ENCODE measurements at places on chromosomes 16 and 17.
A peak's percentile ranks its signal among the peaks of the same experiment; 100 is the strongest.

- no peak for DNase-seq
Measured at GRCh38 chr16:84138500-84138823, 6.5 kb downstream of the HSDL1 start.

DNA sequence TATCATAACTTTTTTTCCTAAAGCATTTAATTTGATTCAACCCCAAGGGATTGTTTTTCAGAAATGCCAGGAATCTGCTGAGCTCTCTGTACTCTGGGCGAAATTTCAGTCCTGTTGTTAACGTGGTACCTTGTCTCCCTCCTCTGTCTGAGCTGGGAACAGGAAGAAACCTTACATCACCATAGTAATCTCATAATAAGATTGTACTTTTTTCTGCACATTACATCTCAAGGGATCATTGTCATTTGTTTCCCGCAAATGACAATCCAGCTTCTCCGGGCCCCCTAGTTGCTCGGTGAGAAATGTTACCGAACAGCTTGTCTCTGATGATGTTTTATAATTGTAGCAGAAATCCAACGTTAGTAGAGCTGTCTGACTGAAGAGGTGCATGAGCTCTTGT is 152.7 kb upstream of the ERCC4 start:
- peak; percentile 4 for DNase-seq

DNA sequence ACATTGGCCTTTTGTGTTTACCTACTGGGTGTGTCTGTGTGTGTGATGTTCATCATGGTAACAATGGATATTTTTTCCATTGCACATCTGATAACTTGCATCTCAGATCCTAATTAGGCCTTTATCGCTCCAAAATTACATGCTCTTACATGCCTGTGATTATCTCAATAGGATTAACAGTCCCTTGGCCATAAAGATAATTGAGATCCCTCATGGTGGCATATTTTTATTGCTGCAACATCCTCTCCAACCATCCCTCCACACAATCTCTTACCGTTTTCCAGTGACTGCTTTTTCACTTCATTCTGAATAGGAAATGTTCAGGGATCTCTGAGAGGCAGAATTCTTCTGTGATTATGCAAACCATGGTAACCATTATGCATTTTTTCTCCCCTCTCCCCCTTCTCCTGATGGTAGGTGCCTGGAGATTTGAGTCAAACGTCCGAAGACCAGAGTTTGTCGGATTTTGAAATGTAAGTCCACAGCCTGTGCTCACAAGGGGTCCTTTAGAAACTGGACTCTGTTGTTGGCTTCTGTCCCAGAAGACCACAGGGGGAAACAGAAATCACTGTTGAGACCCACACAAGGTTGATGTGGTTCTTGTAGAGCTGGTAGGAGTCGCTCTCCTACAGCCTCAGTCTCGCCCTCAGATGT is 405.5 kb downstream of the CPPED1 start:
- no peak for DNase-seq

DNA sequence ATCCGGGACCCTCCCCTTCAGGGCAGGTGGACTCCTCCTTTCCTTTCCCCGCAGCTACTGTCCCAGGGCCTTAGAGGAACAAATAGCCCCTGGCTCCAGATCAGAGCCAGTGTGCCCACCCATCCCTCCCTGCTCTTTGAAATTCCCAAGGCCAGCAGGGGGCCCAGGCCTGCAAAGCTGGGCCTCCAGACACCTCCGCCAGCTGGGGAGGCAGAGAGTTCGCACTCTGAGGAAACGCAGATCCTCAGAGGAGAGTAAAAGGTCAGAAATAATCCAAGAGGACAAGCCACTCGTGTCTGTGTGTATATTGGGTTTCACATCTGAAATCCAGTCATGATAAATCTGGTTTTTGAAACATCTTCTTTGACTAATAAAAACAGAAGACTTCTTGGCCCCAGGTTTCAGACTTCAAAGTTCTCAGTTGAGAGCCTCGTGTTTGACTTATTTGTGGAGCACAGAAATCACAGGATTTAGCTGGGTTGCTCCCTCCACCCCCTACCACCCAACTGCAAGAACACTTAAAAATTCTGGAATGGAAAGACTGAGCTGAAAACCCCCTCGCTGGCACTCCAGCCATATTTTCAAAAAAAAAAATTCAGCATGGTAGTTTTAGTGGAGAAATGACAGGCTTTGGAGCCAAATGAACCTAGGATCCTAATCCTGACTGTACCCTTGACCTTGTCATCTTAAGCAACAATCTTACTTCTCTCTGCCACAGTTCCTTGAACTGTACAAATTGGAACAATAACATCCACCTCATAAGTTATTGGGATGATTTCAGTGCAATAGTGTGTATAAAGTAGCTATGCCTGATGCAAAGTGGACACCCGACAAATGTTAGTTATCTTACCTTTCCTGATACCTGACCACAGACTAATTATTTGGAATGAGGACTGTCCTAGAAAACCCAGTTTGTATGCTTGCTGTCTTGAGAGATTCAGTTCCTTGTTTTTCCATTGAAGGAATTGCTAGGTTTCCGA is 44.5 kb upstream of the TBX2 start:
- no peak for DNase-seq

DNA sequence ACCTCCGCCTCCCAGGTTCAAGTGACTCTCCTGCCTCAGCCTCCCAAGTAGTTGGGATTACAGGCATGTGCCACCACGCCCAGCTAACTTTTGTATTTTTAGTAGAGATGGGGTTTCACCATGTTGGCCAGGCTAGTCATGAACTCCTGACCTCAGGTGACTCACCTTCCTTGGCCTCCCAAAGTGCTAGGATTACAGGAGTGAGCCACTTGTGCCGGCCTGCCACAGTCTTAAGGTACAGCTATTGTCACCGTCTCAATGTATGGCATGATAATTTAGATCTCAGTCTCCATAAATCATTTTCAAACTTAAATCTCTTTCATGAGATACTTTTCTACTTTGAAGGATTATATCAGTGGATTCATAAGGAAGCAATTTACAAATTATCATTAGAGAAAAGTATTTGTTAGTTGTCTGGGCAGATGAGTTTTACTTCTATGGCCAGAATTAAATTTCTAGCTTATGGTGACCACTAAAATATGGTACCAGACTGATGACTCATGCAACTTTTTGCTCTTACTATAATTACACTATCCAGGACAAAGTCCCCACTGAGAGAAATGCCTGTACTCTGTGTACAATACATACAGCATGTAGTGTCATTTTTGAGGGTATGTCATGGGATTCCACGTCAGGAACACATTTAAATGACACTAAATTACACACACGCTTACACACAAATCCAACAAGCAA is 1230.3 kb upstream of the GOT2 start:
- DNase-seq: no peak

DNA sequence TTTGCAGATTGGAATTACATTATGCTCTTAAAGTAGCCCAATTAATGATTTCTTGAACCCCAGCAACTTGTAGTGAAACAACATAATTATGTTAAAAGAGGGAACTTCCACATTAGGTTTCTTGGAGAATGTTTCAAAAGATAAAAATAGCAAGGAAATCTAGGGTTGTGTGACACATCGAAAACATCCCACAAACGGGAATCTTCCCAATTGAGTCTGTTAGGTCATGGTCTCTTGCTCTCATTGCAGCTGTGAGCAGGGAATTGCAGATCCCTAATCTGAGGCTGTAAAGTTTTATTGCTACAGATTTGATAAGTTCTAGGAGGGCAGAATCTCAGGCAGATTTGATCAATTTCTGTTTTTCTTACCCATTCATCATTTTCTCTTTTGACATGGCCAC is 6.7 kb upstream of the LPO start:
- no peak for DNase-seq

- no peak for DNase-seq
Measured at GRCh38 chr16:65176603-65177002, 54.7 kb upstream of the CDH11 start.

DNA sequence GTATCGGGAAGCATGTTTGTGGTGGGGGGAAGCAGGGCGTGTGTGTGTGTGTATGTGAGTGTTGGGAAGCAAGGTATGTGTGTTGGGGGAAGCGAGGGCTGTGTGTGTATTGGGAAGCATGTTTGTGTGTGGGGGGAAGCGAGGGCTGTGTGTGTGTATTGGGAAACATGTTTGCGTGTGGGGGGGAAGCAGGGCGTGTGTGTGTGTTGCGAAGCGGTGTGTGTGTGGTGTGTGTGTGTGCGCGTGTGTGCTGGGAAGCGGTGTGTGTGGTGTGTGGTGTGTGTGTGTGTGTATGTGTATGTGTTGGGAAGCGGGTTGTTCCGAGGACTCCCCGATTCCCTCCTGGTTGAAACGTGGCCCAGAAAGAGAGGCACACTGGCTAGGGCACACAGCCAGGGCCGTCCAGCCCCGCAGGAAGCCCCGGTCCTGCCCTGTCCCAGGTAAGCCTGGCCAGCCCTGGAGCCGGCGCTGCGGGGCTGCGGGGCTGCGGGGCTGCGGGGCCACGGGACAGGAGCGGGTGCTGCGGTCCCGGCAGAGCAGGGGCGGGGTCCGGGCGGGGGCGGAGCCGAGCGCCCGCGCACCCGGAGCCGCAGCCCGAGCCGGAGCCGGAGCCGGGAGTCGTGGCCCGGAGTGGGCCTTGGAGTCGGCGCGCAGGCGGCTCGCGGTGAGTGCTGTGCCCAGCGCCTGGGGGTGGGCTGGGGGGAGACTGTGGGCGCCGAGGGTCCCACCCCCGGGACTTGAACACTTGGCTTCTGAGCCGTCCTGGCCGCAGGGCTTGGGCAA is at the start of gene NOD2:
Gene NOD2, plus strand, starts transcription at position 608 of the 783 bp plus-strand sequence. CDS start 5,890 bp downstream, outside the sequence.
- no peak for DNase-seq

GRCh38 chr16:68283346-68283745 is 19.0 kb downstream of the SLC7A6 start:
- no peak for DNase-seq

- no peak for DNase-seq
Measured at GRCh38 chr17:30780343-30780742, 44.1 kb downstream of the CRLF3 start.

- no peak for DNase-seq
Measured at GRCh38 chr17:62652251-62653001, 25.0 kb downstream of the MRC2 start.

GRCh38 chr17:6708357-6708961 is 4.7 kb downstream of the SLC13A5 start:
- DNase-seq: no peak

- DNase-seq: peak; percentile 50
Measured at GRCh38 chr16:86286991-86287663, 223.2 kb upstream of the FOXF1 start.

GRCh38 chr17:32873114-32873513 is 3.8 kb downstream of the MYO1D start:
- DNase-seq: no peak

DNA sequence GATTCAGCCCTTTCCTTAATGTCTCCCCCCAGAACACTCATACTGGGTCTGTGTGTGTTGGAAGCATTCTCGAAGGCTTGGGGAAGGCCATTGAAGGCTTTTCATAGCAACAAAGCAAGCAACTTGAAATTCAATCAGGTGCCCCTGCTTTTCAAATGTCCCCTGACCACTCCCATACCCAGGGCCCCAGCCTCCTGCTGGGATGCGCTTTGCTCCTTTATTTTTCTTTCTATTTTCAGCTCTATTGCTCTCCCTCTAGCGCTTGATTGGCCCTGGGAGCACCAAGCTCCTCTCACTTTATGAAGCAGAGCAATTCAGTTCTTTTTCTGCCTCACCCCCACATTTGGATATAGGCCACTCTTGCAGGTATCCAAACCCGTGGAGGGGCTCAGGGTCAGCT is 92.0 kb downstream of the WSCD1 start:
- no peak for DNase-seq

DNA sequence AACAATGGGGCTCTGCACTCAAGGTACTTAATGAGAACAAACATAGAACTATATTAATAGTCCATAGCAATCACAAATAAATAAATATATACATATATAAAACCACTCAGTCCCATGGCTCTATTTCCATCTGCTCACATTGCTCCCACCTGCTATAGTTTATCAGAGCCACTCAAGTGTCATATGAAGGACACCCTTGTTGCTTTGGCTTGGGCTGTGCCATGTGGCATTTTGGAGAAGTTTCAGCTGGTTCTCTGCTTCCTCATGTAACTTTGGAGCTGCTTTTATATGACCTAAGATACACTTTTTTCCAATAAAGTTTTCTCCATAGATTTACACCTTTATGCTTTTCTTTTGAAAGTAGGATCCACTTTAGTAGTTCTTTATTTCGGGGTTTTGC is 126.4 kb downstream of the KCNJ2 start:
- DNase-seq: no peak

DNA sequence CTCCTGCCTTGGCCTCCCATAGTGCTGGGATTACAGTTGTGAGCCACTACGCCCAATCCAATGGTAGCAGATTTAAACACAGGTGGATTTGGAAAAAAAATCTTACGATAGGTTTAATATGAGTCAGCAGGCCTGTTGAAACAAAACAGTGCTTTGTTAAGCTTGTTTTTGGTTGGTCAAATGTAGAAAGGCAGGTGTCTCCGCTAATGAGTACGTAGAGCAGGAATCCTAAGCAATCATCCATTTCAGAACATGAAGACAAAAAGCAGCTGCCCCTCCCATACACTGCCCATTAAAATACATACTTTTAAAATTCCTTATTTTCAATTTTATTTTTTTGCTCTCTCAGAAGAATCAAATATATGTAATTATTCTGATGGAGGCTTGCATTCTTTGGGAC is 1.9 kb upstream of the WWOX start:
- no peak for DNase-seq

- DNase-seq: no peak
Measured at GRCh38 chr17:35214192-35214591, 20.0 kb upstream of the SLC35G3 start.

DNA sequence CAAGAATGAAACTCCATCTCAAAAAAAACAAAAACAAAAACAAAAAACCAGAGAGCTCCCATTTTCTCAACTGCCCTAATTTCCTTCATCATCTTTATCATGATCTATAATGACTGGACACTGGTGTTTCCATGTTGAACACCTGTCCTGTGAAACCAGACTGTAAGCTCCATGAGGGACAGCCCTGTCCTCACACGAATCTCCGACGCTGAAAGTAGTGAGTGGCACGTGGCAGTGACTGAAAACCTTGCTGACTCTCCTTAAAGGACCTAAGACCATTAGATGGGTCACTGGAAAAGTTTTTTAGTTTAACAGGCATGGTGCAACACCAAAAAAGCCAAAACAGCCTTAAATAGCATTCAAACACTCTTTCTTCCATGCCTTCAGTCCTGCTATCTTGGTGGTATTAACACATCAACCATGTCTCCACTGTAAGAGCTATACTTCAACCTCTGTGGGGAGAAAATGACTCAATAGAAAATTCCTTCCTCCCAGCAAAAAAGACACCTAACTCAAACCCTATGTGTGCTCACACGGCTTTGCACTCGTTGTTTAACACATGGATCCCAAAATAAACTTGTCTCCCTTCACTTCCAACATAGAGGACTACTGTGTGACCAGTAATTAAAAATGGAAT is 8.3 kb downstream of the AXIN2 start:
- DNase-seq: no peak

DNA sequence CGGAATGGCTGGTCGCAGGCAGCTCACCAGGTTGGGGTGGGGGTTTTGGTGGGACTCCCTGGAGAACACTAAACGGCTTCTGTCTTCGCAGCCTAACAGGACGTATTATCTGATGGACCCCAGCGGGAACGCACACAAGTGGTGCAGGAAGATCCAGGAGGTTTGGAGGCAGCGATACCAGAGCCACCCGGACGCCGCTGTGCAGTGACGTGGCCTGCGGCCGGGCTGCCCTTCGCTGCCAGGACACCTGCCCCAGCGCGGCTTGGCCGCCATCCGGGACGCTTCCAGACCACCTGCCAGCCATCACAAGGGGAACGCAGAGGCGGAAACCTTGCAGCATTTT is 59.7 kb downstream of the PDPK1 start:
- DNase-seq: no peak

- no peak for DNase-seq
Measured at GRCh38 chr17:75571885-75572215, 15.8 kb upstream of the MYO15B start.

GRCh38 chr16:83116274-83116892 is 489.6 kb downstream of the CDH13 start:
- DNase-seq: no peak

Data from iPS DF 6.9 (cell line).